Bronchial epithelial cell (primary cell): ENCODE measurements at places on chromosomes 13 and 19. TPM values are rescaled to one million over a fixed set of nuclear protein-coding genes. Genes with fewer than 3 reads are reported as not detected.

DNA sequence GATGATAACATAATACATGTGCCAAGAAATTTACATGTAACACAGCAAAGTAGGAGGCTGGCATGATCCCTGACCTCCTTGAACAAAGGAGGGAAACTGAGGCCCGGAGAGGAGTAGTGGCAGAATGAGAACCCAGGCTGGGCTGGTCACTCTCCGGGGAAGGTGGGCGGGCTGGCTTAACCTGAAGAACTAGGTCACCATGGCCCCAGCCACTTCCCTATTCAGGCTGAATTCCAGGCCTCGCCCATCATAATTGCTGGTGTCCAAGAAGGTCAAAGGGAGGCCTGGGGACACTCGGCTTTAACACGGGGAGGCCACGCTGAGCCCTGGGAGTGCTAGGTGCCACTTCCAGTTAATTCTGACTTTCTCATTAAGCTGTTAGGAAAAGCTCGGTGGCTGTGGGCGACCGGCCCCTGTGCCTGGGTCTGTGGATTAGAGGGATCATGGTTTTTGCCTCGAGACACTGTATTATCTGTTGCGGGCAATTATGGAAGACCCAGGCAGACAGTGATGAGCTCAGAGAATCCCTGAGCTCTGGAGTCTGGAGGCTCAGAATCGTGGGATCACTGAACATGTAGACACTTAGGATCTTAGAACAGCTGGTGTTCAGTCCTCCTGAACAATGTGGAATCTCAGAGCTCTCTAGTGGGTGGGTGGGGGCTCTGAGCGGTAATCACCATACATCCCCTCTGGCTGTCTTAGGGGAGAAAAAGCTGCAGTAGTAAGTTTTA, 5.0 kb upstream of the TINCR start:
- DNase-seq = no peak

DNA sequence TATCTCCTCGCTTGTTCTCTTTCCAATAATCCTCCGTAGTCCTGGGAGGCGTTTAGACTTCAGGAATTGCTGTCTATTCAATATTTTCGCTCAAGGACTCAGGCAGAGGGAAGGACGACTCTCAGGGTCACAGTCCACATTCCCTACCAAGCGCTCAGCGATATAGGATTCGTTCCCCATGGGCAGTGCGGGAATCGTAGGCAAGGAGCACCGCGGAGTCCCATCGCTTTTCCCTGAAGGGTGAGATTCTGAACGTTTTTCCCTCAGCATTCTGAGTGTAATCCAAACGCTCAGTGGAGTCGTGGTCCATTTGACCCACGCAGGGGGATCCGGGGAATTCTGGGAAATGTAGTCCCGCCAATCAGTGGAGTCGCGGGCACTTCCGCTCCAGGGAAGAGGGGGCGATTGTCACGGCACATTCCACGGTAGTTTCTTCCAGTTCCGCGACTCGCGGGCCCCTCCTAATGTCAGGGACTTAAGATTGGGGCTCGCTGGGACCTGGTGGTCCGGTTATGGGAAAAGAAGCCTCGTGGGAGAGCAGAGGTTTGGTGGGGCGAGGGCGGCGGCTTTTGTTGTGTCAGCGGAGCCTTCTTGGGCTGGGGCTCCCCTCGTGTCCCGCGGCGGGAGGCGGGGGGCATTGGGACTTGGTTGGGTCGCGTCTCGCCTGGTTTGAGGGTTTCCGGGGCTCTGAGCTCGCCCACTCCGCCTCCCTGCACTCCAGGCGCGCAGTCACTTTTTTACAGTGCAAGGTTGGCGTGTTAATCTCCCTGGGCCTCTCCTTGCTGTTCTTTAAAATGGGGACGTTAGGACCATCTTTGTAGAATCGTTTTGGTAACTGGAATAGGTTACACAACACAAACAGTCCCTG, at the start of gene ZNF234:
TSS of gene ZNF234 (plus strand) at position 364 of the 868 bp plus-strand sequence. CDS start 3,079 bp downstream, outside the sequence.
- DNase-seq = peak; percentile 56

SRRM5 gene
- total RNA-seq = not detected in 2 replicates

- DNase-seq = peak; percentile 78
Measured at GRCh38 chr13:105462098-105462497, 1073.4 kb downstream of the EFNB2 start.
